ENCODE measurements at places on chromosomes 11 and 22.

- DNase-seq = no peak
These were observed 1014.1 kb downstream of the LRRC4C start for GRCh38 chr11:40445391-40445790.

GRCh38 chr11:106608677-106609076 lies 409.6 kb downstream of the GUCY1A2 start:
- no peak for DNase-seq

DNA sequence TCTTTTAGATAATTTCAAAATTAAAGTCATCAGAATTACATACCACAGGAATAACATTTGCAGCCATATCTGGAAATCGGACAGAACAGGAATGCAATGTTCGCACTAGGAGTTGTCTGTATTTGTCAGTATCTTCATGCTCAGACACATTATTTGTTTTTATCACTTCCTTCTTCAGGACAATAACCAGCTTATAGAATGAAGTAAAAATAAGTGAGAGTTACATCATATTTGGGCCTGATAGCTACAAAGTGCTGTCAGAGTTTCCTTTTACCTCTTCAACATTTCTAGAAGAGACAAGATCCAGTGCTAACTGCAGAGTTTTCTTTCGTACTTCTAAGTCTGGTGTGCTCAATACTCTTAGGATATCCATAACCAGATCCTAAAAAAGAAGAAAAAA lies 18.9 kb downstream of the COPB1 start:
- DNase-seq = no peak

DNA sequence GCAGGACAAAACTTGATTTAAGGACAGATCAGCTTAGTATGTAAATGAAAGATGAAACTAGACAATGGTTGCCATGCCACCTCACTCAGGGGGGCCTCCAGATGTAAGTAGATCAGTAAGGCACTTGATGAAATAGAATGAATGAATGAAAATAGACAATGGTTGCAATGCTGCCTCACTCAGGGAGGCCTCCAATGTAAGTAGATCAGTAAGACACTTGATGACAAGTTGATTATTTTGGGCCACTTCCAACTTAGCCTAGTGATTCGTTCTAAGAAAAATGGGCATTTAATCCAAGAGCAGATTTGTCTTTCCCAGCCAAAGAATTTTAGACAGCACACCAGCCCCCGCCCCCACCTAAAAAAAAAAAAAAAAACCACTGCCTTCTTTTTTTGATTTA lies 19.2 kb upstream of the SLC5A12 start:
- no peak for DNase-seq

- DNase-seq = no peak
These were observed 55.7 kb downstream of the NRXN2 start for GRCh38 chr11:64667154-64667745.

DNA sequence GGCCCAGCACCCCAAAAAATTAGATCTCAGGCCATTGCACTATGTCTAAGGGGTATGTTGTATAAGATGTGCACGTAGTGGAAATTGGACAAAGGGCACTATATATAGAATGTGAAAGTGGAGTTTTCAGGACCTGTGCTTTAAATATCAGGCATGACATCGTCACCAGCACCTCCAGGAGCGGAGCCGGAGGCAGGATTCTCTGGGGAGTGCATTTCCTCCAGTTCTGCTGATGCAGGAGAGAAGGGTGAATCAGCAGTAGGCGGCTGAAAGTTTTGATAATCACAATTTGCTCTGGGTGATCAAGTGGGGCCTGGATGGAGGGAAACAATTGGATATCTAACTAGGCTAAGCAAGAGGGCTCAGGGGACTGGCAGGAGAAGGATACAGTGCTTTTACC lies 69.1 kb upstream of the NTM start:
- DNase-seq = no peak

- no peak for DNase-seq
These were observed 251.2 kb downstream of the FAT3 start for GRCh38 chr11:92475819-92476218.

- no peak for DNase-seq
These were observed 57.1 kb downstream of the FAM181B start for GRCh38 chr11:82676483-82677094.

GRCh38 chr22:50201191-50202129 lies 649 bp downstream of the SELENOO start:
- DNase-seq = no peak
